ENCODE measurements at places on chromosomes 2 and 18.

DNA sequence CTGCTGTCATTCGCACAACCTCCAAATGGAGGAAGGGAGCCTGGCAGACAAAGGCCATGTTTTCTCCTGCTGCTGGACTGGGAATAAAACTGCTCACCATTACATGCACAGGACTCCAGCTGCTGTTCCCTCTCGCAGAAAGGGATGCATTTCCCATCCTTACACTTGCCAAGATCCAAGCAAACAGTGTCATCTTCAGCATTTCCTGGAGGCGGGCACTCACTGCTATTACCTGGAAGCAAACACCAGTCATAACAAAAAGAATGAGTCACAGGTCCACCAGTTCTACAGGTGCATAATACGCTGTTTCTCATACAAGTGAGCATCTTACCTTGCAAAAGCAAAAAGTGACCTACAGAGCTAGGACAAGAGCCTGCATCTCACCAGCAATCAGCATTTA is 22.7 kb downstream of the IAH1 start:
- DNase-seq: peak; percentile 54

- DNase-seq: no peak
Measured at GRCh38 chr2:16570516-16570915, 95.1 kb downstream of the CYRIA start.

- no peak for DNase-seq
Measured at GRCh38 chr2:12769492-12770105, 52.9 kb downstream of the TRIB2 start.

GRCh38 chr2:120826260-120826648 is 90.6 kb downstream of the GLI2 start:
- no peak for DNase-seq

All from foreskin keratinocyte (primary cell).